ENCODE measurements at places on chromosomes 2 and 18. TPM values are rescaled to one million over a fixed set of nuclear protein-coding genes. Genes with fewer than 3 reads are reported as not detected.

DNA sequence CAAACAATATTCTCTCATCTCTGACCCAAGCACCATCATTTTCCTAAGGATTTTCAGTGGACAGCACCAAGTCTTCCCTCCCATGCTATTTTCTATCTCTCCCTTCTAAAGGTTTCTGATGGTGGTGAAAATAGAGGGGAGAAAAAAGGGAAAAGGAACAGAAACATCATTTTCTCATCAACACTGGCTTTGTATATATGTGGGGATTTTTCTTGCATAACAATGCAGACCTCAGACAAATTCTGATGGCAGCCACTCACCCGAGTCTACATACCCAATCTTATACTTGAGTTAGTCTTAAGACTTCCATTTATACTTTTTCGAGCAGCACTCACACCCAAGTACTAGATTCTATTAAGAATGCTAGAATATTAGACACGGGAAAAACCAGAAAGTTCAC is 95.8 kb downstream of the TMEM163 start:
- no peak for DNase-seq

GRCh38 chr2:242054881-242055801 is 185.6 kb downstream of the RTP5 start:
- no peak for DNase-seq

DNA sequence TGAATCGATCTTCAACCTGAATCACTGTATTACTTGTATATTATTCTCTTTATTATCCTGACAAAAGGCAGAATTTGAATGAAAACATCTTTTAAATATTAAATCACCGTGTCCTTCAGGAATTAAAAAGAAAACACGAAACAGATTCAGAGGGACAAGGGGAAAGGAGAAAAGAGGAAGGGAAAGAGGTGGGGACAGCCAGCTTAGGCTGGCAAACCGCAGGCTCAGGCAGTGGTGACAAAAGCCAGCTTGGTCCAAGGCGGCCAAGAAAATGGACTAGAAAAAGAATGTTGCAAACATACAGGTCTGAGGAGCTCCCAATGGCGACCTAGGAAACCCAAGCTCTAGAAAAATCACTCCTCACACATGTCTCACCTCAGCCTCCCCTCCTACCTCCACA is 6.8 kb downstream of the B4GALT6 start:
- DNase-seq, result no peak

DNA sequence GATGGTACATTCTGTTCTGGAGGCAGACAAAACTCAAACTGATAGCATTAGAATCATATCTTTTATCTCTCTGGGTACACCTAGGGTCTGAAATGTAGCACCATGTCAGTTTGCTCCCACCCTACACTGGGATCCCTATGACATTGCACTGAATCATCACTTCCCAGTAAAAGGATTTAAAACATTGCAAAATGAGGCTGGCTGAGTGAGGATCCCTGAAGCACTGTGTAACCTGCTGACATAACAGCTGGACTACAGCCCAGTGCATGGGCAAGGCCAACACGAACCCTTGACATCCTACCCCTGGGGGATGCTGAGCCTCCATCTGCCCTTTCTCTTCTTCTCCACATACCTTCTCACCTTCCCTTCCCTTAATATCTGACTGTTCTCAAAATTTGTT is 253.2 kb downstream of the TTC32 start:
- DNase-seq, result peak; percentile 62

DNA sequence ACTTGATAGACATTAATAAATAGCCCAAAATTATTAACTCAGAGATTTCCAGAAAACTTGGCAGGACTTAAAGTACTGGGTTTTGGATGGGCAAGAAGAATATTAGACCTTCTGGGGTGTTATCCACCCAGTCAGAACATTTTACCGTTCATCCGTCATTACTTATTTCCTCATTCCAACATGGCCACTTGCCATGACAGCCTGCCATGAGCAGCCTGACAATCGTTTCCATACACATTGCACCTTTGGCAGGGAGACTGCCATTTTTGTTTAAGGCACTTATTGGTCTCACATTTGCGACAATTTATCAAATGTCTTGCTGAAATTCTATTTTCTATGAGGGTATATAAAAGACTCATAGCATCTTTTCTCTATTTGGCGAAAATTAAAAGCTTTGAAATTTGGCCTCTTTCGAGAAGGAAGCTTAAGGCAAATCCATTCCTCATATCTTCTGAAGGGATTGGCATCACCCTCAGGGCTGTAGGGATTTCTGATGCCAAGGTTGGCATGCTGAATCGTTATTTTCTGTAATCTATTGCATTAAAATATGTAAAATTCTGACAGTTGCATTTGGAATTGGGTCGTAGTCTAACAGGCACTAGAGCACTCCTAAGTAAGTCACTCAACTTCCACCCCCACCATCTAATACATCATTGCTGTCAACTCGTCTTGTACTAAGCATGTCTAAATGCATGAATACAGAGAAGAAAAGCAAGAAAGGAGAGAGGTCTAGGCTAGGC is 406.3 kb upstream of the PIK3C3 start:
- DNase-seq, result no peak

DNA sequence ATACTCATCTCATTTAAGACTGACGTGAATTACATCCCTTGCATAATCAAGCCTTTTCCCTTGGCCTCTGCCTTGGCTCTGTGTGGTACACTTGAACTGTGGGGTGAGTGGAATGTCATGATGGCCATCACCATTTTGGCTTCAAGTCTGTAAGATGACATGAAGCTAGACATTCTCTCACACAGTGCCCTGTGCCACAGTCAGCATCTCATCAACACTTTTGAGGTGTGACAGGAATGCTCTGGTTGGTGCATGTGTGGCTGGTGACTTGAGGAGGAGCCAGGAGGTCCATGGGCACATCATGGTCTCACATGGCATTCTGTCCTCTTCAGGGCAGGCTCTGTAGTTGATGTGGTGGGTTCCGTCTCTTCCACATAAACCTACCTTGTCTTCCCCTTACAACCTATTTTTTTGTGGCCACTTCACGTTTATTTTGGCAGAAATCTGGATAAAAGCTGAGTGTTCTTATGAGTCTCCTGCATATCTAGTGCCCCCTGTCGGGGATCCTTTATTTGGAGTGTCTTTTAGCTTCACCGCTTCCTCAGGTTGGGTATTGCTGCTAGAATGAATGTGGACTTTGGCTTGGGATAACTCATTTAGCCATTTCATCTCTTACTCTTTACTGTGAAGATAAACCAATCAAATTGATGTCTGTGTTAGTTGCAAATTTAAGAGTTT is 28.1 kb downstream of the MAP4K4 start:
- DNase-seq, result no peak

GRCh38 chr2:217071416-217071815 is 211.6 kb upstream of the TNP1 start:
- DNase-seq, result no peak

DNA sequence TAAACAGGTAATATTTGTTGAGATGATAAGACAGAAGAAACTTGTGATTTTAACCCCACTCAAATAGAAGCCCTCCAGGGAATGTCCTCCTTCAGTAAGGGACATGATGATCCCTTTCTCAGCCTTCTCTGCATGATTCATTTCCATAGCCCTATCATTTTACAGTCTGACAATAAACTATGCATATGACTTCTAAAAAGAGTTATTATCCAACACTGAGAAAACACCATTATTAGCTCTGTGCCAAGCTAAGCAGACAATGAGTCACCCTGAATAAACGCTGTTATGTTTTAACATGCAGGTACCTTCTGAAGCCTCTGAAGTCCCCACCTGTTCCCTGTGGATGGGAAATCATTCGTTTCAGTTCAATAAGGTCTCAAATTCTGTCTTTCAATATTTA is 54.7 kb downstream of the DTNB start:
- no peak for DNase-seq

DNA sequence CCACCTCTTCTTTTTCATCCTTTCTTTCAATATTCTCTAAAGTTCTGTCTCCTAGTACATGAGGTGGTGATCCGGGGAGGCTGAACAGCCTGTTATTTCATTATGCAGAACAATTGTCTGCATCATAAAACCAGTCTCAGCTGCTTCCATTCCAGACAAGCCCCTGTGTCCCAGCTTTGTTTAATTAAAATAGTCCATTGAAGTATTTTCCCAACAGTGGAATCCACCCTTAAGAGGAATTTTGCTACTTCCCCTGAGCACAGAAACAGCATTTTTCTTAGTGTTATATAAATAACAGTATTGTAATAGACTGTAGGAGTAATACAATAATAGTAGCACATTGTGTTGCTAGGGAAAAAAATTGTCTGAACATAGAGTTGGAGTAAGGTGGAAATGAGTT is 395.4 kb upstream of the TCF4 start:
- DNase-seq, result no peak

DNA sequence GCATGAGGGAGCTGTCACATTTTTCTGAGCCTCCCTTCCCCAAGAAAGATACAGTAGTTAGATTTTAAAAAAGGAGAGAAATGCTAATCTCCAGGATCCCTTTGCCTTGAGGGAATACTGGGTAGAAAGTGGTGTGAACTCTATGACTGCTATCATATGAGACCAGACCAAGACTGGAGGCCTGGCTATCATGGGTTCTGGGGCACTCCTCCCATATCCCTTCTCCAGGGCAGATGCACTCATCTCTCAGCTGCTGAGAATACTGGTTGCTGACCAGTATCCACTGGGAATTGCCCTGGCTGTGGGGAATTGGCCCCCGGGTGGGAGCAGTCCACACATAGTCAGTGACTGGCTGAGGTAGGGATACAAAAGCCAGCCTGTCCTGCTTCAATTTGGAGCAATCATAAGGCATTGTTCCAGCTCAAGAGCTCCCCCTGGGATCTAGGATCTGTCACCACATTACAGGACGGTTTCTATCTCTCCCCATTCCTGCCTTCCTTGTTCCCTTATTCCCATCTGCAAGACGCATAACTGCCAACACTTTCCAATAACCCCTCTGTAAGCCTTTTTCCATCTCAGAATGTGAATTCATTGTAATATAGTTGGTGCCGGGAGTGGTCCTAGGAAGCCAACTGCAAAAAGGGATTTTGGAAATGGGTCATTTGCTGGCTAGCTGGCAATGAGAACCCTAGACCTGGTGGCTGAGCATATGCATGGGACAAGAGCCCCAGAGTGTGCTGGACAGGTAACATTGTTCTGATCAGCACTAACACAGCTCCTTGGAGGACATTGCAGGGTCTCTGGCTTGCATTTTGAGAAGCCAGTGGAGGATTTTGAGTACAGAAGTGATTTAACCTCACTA is 35.4 kb upstream of the REEP1 start:
- DNase-seq, result no peak

GRCh38 chr2:7034303-7034702 is 117.1 kb downstream of the RNF144A start:
- no peak for DNase-seq

- DNase-seq, result no peak
Observed at GRCh38 chr2:34110392-34110791, 511.3 kb upstream of the FAM98A start.

GRCh38 chr18:26473672-26474071 is 74.7 kb downstream of the KCTD1 start:
- no peak for DNase-seq

The FHOD3 gene
- 33.3 TPM for total RNA-seq

The METTL8 gene
- total RNA-seq, result 23.8 TPM

The ADGRF3 gene
- total RNA-seq, result not detected

The KDM3A gene
- 70.1 TPM for total RNA-seq

The YIPF4 gene
- 72.0 TPM for total RNA-seq

The FAM161A gene
- 5.9 TPM for total RNA-seq

The PDE6D gene
- total RNA-seq, result 20.9 TPM

The CD207 gene
- 1.4 TPM for total RNA-seq

All from sciatic nerve (tissue), 2 donors.